ENCODE measurements at places on chromosomes 4 and X.

- DNase-seq, result no peak
Observed at GRCh38 chr4:127284236-127284635, 348.5 kb upstream of the INTU start.

DNA sequence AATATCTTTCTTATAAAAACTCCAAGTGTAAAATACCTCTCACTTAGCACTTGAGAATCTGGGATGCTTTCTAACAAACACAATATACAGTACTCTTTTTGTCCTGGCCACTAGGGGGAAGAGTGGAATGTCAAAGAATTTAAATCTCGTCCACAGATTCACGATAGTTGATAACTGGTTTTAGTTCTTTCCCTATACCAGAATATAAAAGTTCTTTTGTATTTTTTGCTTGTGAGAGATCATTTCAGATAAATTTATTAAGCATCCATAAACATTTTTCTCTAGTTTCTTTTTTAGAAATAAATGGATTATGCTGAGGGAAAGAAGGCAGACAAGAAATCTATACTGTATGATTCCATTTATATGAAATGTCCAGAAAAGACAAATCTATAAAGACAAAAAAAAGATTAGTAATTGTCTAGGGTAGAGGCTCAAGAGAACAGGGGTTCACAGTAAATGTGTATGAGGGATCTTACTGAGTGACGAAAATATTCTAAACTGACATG is 50.4 kb downstream of the MGARP start:
- DNase-seq, result peak; percentile 79

GRCh38 chr4:118898684-118899138 is 10.1 kb downstream of the SYNPO2 start:
- no peak for DNase-seq

- DNase-seq, result peak; percentile 79
Observed at GRCh38 chr4:45475548-45475947, 648.3 kb downstream of the GABRG1 start.

DNA sequence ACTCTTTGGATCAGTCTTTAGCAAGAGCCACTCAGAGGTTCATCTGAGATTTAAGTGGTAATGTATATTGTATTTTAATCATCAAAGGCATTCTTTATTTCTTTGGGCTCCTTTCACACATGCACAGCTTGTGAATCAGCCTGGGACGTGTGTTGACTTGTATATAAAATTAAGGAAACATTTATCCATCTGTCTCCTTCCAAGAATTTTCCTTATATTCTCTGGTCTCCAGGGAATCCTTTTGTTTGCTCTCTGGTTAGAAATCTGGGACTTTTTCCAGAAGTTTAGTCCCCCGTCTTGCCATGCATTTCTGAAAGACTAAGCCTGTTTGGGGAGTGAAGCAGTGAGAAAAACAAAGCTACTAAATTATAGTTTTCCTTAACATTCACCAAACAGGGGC is 212.3 kb downstream of the DCAF12L2 start:
- no peak for DNase-seq

GRCh38 chrX:42242004-42242403 is 318.6 kb upstream of the CASK start:
- no peak for DNase-seq

DNA sequence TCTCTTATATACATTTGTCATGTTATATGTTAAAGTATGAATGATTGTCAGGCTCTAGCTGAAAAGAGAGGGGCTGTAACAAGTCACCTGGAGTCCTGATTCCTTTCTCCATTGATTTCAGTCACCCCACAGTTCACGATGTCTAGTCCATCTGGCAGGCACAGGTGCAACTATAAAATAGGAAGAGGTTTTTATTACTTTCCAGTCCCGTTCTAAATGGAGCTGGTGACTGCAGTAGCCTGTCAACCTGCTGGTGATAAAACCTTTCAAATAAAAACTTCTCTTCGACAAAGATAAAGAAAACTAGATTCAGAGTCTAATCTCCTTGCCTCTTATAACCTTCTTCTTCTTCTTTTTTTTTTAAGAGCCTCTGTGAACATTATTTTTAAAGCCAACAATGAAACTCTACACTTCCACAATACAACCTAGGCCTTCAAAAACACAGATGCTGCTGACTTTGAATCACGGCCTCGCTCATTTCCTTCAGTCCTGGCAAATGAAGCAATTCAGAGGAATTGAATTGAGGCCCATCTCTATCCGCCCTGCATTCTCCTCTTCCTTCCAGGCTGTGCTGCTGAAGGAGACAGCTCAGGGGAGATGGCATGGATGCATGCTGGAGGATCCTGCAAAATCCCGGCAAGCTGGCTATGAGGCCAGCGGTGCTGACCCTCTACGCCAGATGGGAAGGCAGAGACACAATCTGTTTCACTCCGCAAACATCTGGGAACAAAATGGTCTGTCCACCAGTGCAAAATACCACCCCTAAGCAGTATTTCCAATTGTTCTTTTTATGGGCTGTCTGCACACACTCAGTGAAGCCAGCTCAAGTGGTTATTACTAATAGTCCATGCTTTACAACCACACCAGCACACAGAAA is 27.3 kb upstream of the CDKN2AIP start:
- no peak for DNase-seq

DNA sequence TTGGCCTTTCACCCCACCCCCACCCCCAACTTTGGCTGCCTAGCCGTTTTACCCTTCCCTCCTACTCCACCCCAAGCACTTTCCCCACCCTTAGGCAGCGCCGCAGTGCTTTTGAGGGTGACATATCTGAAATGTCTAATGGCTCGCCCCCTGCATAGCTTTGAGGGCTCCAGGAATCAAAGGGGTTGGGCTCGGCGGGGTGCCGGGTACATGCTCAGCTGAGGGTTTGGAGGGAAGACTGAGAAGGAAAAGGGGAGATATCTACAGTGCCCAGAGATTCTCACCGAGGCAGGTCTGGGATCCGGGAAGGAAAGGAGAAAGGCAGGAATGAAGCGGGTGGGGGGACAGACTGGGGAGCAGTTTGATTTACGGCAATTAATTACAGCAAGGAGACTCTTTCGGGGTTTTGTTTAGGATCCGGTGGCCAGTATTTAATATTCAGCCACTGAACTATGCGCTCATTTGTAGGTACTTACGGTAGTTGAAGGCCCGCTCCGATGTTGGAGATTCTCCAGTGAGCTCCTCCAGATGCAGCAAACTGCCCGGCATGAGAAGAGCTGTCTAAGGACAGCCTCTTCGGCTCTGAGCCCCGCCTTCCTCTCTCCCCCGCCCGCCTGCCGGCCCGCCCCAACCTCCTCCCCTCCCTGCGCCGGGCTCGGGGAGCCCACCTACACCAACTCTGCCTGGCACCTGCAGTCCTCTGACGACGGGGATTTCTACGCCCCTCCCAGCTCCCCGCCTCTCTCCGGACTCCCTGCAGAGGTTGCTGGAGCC is at the start of gene IGSF1:
IGSF1 (minus strand) TSS at position 569 of the 774 bp plus-strand sequence. CDS start 2,632 bp downstream, outside the sequence.
- peak; percentile 13 for DNase-seq

DNA sequence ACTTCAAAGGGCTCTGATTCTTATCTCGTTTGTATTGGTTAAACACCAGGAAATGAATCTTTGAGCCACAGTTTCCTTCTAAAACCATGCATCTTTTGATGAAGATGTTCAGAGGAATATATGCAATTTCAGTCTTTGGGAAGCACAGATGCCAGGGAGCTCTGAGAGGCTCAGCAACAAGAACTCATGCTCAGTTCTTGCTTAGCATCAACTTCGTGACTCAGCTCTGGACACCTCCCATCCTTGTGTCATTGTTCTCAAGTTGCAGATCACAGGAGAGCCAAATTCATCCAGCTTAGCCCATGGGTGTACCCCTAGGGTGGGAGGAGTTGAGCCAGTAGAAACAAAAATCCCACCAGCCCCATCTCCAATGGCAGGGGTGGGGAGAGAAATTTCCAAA is 219.6 kb upstream of the MAOA start:
- no peak for DNase-seq

DNA sequence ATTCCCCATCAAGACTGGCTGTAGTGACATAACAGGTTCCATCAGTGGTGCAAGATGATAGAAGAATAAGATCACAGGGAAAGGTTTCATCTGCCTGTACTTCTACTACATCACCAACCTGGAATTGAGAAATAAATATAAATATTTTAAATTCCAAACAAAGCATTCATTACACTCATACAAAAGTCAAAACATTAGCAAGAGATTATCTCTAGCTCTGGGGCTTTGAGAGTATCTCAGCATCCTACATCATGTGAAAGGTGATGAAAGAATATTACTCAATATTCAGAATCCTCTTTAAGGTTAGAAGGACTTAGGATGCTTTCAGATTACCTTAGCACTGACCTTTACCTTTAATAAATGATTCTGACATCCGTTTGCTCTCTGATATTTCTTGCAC is 96.5 kb upstream of the MCF2 start:
- DNase-seq, result no peak

GRCh38 chr4:113700602-113701150 is 60.9 kb downstream of the CAMK2D start:
- no peak for DNase-seq

- DNase-seq, result peak; percentile 39
Observed at GRCh38 chr4:139146926-139147629, 29.9 kb downstream of the ELF2 start.

- peak; percentile 39 for DNase-seq
Observed at GRCh38 chr4:119493419-119493818, 135.2 kb downstream of the PDE5A start.

GRCh38 chr4:12586242-12587006 is 897.7 kb downstream of the RAB28 start:
- DNase-seq, result no peak

- DNase-seq, result peak; percentile 85
Observed at GRCh38 chr4:56434599-56435139, 746 bp downstream of the PPAT start.

DNA sequence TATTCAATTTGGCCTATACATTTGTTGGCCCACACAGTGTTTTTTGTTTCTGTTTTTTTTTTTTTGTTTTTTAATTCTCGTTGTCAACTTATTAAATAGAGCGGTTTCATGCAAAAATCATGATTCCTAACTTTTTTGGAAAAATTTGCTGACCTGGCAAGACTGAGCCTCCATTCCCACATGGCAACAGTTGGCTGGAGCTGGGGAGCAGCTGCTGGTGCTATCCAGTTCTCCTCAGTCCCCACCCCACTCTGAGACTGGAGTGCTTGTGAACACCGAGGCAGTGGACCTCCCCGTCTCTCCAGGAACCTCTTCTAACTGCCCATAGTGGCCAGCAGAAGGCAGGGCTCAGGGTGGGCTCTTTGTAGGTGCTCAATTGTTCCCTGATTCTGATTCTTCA is 95.7 kb upstream of the OTUD4 start:
- no peak for DNase-seq

DNA sequence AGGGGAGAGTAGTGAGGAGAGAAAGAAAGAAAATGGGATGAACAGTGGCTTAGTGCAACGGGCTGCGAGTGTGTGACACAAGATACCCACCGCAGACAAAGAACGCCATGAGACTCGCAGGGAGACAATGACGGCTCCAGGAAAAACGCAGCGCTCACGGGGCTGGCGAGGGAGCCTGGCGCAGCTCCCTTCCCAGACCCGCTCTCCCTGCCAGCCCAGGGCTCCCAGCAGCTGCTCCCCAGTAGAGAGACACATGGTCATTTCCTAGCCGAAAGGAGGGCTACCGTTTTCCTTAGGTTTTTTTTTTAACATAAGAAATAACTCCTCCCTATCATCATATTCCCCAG is 149.5 kb downstream of the MAML3 start:
- no peak for DNase-seq

DNA sequence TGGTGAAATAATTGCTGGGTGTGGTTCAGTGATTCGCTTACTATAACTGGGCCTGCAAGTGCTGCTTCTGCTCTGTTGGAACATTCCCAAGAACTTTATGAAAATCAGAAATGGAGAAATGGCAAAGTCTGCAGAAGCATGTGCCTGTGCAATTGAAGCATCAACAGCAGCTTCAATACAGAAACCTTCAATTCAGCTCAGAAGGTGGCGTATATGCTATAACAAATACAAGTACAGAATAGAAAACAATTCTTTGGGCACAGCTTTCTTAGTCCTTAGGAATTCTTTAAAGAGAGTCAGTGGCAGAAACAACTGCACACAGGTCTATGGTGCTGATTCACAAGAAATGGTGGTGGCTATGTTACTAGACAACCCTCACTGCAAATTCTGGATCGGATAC is 18.0 kb upstream of the PDHA2 start:
- DNase-seq, result no peak

- DNase-seq, result no peak
Observed at GRCh38 chr4:68613752-68614151, 37.6 kb upstream of the UGT2B17 start.

GRCh38 chr4:10747186-10747585 is 62.6 kb upstream of the CLNK start:
- DNase-seq, result no peak

DNA sequence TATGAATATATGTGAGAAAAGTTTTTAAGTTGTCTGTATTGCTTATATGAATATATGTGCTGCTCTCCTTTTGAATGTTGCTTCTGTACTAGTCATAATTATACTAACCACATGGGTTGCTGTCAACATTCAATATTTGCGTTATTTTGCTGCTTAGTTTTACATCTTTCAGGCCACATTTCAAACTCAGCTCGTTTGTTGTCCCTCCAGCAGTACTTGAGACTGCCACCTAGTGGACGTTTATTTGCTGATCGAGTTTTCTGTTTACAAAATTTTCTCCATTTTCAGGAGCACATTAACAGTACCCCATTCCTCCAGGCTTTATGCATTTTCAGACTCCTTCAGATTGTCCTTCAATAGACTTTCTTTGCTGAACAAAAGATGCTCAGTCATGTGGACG is 75.8 kb downstream of the NUDT11 start:
- peak; percentile 71 for DNase-seq

GRCh38 chr4:182188622-182189021 is 54.6 kb upstream of the TENM3 start:
- DNase-seq, result no peak

- no peak for DNase-seq
Observed at GRCh38 chrX:153769865-153770600, 6.0 kb downstream of the PLXNB3 start.

GRCh38 chr4:153939570-153939969 is 150.7 kb upstream of the SFRP2 start:
- no peak for DNase-seq

- DNase-seq, result no peak
Observed at GRCh38 chr4:25756503-25756902, 100.9 kb downstream of the SLC34A2 start.

All from hematopoietic multipotent progenitor cell treated with erythropoietin and hydrocortisone succinate and interleukin-3 and kit ligand, for 4 days (in vitro differentiated cells).